ENCODE measurements at places on chromosomes 2 and 18.

- DNase-seq, result no peak
Observed at GRCh38 chr2:8929128-8929527, 74.4 kb downstream of the MBOAT2 start.

GRCh38 chr2:8223695-8224346, 458.0 kb upstream of the ID2 start:
- DNase-seq, result no peak

GRCh38 chr2:84799772-84800171, 81.1 kb downstream of the TRABD2A start:
- DNase-seq, result no peak

DNA sequence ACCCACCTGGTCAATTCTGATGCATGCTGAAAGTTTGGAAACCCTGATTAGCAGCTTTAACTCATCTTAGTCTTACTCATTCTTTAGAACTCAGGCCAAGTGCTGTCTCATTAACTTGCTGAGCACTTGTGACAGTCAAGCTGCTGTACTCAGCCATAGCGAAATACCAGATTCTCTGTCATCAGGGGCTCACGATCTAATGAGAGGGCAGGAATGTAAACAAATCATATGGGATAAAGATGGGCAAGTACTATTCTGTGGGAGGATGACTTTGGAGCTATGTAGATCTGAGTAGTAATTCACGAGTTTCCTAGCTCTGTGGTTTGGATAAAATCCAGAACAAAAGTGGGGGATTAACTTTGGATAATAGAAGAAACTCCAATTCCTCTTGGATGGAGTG, 376.6 kb downstream of the HRH4 start:
- peak; percentile 79 for DNase-seq

- DNase-seq, result no peak
Observed at GRCh38 chr2:227161947-227162346, 2.1 kb downstream of the COL4A4 start.

DNA sequence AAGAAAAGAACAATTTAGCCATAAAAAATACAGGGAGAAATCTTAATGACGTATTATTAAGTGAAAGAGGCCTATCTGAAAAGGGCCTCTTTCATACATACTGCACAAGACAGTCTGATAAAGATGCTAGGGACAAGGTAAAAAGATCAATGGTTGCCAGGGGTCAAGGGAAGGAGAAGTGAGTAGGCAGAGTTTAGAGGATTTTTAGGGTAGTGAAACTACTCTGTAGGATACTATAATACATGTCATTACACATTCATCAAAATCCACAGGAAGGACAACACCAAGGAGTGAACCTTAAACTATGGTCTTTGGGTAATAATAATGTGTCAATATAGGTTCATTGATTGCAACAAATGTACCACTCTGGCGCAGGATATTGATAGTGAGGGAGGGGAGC, 289.3 kb downstream of the FSIP2 start:
- DNase-seq, result no peak

GRCh38 chr18:51461956-51462355, 264.5 kb upstream of the MEX3C start:
- no peak for DNase-seq

DNA sequence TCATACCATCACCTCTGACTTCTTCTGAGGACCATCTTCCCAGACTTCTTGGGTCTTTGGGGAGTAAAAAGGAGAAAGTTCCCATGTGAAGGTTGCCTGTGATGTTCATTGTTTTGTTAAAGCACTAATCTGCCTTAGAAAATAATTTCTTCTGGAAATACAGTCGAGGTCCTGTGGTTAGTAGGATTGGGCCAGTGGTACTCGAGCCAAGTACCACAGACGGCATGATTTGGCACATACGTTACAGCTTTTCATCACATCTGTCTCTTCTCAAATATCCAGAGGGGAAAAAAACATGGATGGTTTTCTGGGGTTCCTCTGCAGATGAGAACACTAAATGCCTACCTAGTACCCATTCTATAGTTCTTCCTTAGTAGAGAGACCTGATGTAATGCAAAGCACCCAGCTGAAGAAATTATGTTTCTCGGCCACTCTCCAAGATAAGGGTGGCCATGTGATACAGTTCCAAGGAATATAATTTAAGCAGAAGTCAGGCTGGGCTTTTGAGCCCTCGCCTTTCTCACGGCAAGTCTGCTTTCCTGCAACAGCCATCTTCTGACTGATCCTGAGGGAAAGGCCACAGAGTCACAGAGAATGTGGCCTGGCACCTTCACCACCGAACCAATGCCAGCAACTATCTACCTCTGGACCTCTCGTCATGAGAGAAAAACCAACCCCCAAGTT, 161.0 kb downstream of the RNF152 start:
- no peak for DNase-seq

GRCh38 chr18:58856881-58857280, 7.8 kb upstream of the ZNF532 start:
- no peak for DNase-seq

DNA sequence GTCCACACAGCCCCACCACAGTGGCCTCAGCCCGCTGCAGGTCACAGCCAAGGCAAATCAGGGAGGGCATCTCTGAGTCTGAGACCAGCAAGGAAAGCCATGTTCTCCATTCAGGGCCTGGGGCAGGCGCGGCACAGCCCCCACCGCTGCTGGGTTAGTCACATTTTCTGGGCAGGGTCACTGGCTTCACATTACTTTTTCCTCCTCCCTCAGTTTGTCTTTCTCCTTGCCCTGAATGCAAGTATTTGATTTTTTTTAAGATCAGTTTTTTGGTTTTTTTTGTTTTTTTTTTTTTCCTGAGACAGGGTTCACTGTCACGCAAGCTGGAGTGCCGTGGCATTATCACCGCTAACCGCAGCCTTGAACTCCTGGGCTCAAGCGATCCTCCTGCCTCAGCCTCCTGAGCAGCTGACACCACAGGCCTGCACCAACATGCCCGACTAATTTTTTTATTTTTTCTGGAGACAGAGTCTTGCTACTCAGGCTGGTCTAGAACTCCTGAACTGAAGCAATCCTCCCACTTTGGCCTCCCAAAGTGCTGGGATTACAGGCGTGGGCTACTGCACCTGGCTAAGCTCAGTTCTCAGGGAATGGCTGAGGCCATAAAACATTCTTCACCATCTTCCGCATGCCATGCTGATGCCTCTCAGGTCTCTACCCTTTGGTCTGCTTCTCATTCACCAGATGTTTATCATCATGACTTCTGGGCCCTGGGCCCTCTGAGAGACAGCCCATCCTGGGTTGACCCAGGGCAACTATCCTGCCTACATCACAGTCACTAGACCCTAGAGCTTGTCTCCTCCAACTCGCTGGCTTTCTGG, 628 bp upstream of the CAPG start:
- DNase-seq, result no peak

DNA sequence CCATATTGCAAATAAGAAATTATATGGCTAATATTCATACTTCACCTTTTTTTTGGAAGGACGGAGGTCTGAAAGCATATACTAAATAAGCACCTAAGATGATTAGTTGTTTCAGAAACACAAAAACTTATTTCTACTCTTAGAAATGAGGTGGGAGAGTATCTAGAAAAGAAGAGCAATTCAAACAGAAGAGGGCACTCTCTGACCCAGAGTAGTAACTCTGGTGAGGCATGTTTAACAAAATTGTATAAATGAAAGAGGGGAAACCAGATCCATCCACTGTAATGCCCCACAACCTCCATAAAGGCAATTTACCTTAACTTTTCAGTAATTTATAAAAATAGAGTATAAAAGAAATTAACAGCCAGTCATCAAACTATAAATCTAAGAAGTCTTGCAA, 669.6 kb upstream of the VRK2 start:
- no peak for DNase-seq

DNA sequence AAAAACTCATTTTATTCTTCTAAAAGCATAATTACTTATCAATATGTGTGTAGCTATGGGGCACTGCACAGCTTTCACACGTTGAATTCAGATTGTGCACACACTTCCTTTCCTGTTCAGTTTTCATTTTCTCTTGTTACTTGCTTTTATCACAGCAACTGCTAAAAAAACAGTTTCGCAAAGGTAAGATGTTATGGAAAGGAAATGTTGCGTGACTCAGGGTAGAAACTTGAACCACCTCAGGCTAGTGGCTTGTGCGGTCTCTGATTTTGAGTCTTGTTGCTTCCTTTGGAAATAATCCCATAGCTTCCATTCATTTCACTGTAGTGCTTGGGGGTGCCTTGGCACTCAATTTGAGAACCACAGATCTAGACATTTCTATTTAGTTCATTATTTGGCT, 171.9 kb downstream of the FMNL2 start:
- DNase-seq, result no peak

DNA sequence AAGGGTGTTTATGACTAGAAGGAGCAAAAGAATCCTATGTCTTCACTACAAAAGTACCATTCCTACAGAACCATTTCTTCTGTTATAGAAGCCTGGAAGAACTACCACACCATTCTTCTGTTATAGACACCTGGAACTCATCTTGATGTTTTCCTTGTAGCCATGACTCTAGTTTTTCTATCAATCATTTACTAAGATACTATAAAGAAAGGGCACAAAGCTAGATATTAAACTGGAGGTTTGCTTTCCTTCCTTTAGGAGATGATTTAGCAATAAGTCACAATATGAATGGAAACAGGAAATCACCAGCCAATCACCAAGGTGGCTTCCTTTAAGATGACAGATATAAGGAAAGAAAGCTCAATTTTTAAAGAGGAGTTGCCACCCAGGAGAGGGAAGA, 100.3 kb upstream of the NEUROD1 start:
- no peak for DNase-seq

- no peak for DNase-seq
Observed at GRCh38 chr2:234873828-234874173, 78.0 kb upstream of the SH3BP4 start.

DNA sequence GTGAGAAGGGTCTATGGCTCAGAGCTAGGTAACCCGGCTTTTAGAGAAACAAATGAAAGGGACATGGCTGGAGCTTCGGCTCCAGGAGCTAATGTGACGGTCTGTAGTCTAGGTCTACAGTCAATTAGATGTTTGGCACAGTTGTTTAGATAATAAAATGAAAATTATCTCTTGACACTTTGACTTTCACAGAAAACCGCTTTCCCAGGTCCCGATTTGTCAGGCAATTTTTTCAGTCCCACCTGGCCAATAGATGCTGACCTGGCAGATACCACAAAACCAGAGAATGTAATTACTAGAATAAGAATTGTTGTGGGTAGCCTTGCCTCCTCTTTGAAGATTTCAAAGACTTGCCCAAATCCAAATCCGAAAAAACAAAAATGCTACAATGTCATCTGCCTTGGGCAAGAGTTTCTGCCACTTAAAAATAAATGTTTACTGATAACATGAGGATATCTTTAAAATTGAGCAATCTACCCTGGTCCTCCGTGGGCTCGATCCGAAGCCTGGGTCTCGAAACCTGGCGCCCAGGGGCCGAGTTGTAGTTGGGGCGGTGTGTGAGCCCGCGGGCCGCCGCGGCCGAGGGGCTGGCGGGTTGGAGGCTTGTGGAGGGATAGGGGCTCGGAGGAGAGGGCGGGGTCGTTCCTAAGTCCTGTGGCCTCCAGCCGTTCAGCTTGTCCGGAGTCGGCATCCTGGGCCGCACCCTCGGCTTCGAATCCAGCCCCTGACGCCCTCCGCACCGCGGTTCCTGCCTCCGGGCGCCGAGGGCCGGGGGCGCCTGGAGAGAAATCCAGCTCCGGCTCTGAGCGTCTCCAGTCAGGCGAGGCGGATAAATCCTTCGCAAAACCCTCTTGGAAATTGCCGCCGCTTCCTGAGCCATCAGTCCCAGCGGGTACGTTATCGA, 2.3 kb downstream of the EMX1 start:
- peak; percentile 85 for DNase-seq

GRCh38 chr18:24609254-24609653, 148.8 kb downstream of the HRH4 start:
- no peak for DNase-seq

DNA sequence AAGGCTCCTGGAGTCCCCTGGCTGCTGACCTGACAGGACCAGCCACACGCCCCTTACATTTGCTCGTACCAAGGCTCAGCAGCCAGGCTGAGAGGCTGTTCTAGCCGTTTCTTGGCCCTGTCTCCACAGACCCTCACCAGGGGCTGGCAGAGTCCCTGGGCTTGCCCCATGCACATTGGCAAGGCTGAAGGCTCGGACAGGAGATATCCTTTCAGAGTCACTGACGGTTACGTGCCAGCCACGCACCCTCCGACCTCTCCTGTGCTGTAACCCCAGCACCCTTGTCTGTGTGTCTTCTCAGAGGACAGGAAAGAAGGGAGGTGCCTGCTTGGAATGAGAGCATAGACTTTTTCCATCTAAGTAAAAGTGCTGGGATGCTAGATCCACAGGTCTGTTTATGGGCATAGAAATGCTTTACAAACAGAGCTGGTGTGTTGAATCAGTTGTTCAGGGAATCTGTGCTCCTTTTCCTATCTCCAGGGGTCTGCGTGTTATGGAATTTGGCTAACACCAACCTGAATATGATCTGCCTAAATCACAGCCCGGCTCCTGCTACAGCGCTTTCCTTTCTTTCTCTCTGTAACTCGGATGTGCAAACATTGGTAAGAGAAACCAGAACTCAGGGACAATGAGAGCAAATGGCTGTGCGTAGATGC, 41.0 kb downstream of the COPS8 start:
- no peak for DNase-seq

- peak; percentile 57 for DNase-seq
Observed at GRCh38 chr2:192051533-192051932, 143.2 kb downstream of the TMEFF2 start.

GRCh38 chr2:239209783-239210182, 191.0 kb downstream of the HDAC4 start:
- no peak for DNase-seq

- peak; percentile 50 for DNase-seq
Observed at GRCh38 chr2:48545244-48545643, 15.3 kb downstream of the STON1 start.

DNA sequence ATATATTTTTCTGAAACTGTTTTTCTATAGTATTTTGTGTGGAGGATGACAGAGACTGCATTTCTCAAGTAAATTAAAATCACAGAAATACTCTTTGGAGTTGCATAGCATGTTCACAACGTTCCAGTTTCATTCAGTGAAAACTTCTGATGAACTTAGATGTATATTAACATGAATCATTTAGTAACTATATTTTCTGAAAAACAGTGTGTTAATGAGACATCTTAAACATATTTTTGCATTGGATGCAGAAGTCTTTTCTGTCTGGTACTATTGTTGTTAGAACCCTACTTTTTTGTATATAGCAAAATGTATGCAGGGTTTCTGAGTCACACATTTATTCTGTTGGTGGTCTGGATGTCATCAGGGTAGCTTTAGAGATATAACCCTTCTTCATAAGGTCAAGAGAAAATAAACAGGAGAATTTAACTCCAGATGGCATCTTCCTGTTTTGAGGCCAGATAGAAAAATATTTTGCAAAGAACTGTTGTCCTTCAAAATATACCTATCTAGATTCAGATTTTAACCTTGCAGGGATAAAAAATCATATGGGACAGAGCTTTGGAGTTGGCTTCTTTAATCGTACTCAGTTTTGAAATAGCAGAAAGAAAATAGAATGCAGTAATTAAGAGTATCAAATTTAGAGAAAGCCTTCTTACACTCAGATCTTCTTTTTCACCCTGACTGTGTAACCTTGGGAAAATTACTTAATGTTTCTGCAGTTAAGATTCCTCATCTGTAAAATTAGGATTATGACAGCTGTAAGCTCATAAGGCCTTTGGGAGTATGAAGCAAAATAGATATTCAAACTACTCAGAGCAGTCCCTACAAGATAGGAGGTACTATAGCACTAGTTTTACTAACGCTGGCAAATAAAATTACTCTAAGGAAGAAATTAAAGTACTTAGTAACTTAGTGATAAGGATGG, 5.3 kb downstream of the COL3A1 start:
- no peak for DNase-seq

GRCh38 chr2:229160180-229160579, 110.9 kb downstream of the PID1 start:
- no peak for DNase-seq
